ENCODE measurements at places on chromosomes 5 and 9. TPM values are rescaled to one million over a fixed set of nuclear protein-coding genes. Genes with fewer than 3 reads are reported as not detected.

Gene OR1Q1
- not detected for polyA plus RNA-seq

Gene DOK3
- 58.9 TPM for polyA plus RNA-seq

Gene MIER3
- polyA plus RNA-seq = 6.5 TPM

Gene PCSK1
- not detected for polyA plus RNA-seq

Gene GABRP
- polyA plus RNA-seq = not detected

Gene HMGXB3
- 15.6 TPM for polyA plus RNA-seq

Gene STKLD1
- polyA plus RNA-seq = 0.07 TPM

Gene IFNA17
- not detected for polyA plus RNA-seq

Gene TRIM32
- polyA plus RNA-seq = 23.3 TPM

Gene SH3RF2
- polyA plus RNA-seq = not detected

Gene PAEP
- not detected for polyA plus RNA-seq

Gene FIBCD1
- polyA plus RNA-seq = 0.19 TPM

Gene GPRIN1
- 0.74 TPM for polyA plus RNA-seq

Gene CDHR2
- 0.37 TPM for polyA plus RNA-seq

Gene RMND5B
- 50.4 TPM for polyA plus RNA-seq

Gene FBXW5
- 62.0 TPM for polyA plus RNA-seq

Gene ZNG1E
- 170 TPM for polyA plus RNA-seq

Gene TLX3
- polyA plus RNA-seq = not detected

Gene CNTNAP3
- not detected for polyA plus RNA-seq

- H3K27ac ChIP-seq = no peak overlapping the region
- H3K27me3 ChIP-seq = no peaks in the 10 kb centered on the region
- no peak for DNase-seq
- no peaks in the 10 kb centered on the region for H3K4me1 ChIP-seq
Measured at GRCh38 chr9:38246833-38247232, 145.7 kb upstream of the ALDH1B1 start.

DNA sequence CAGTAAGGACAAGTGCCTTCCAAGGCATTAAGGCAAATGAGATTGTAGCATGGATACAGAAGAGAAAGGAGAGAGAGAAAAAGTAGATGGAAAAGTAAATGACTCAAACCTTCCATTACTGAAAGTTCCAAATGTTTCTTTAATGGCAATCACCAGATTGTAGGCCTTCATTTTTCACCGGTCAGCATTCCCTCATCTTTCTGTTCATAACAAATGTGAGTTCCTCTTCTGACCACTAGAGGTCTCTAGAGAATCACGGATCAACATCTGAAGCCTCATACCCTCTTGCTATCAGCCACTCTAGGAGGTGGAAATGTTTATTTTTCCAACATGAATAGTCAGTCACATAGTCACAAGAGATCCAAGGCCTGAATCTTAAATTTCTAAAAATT, 73.6 kb upstream of the RPS23 start:
- H3K36me3 ChIP-seq = no peaks in the 10 kb centered on the region
- H3K4me1 ChIP-seq = peaks cover under 1% of the 10 kb centered on the region
- no peak for DNase-seq
- no peak overlapping the region for H3K27ac ChIP-seq
- no peaks in the 10 kb centered on the region for H3K27me3 ChIP-seq
- no peak overlapping the region for H3K4me3 ChIP-seq

- no peak for DNase-seq
- no peaks in the 10 kb centered on the region for H3K4me1 ChIP-seq
- H3K27ac ChIP-seq = no peak overlapping the region
- no peak overlapping the region for H3K4me3 ChIP-seq
Measured at GRCh38 chr9:131473198-131473885, 29.4 kb upstream of the POMT1 start.

GRCh38 chr9:137058521-137059234, 4.8 kb upstream of the ENTPD2 start:
- no peaks in the 10 kb centered on the region for H3K27me3 ChIP-seq
- H3K36me3 ChIP-seq = no peaks in the 10 kb centered on the region
- no peaks in the 10 kb centered on the region for H3K4me1 ChIP-seq
- no peak overlapping the region for H3K27ac ChIP-seq
- no peak overlapping the region for H3K4me3 ChIP-seq
- DNase-seq = no peak

- H3K4me3 ChIP-seq = peak overlapping the region; percentile 85
- no peaks in the 10 kb centered on the region for H3K27me3 ChIP-seq
- H3K36me3 ChIP-seq = no peaks in the 10 kb centered on the region
- peaks cover 21% of the 10 kb centered on the region for H3K4me1 ChIP-seq
- no peak overlapping the region for H3K27ac ChIP-seq
Measured at GRCh38 chr9:4662989-4663792, 1.1 kb downstream of the PLPP6 start.

DNA sequence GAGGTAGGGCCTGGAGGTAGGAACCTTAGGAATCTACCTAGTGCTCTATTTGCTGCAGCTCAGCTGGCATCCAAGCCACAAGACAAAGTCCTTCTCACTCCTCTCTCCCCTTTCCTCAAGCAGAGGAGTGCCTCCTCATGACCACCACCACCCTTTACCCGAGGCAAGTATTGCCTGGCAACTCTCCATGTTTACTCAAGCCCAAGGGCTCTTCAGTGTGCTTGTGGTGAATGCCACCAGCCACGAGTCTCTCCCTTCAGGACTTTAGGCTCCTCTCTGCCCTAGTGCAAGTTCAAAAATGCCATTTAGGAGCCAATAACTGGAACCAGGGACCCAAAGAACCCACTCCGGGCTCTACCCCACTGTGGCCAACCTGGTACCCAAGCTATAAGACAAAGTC, 514.5 kb upstream of the RGMB start:
- H3K27me3 ChIP-seq = no peaks in the 10 kb centered on the region
- no peaks in the 10 kb centered on the region for H3K4me1 ChIP-seq
- no peaks in the 10 kb centered on the region for H3K36me3 ChIP-seq

- H3K27ac ChIP-seq = no peak overlapping the region
- peaks cover 9% of the 10 kb centered on the region for H3K4me1 ChIP-seq
- H3K4me3 ChIP-seq = no peak overlapping the region
- H3K36me3 ChIP-seq = no peaks in the 10 kb centered on the region
- no peaks in the 10 kb centered on the region for H3K27me3 ChIP-seq
Measured at GRCh38 chr9:104993291-104993963, 65.5 kb upstream of the ABCA1 start.

DNA sequence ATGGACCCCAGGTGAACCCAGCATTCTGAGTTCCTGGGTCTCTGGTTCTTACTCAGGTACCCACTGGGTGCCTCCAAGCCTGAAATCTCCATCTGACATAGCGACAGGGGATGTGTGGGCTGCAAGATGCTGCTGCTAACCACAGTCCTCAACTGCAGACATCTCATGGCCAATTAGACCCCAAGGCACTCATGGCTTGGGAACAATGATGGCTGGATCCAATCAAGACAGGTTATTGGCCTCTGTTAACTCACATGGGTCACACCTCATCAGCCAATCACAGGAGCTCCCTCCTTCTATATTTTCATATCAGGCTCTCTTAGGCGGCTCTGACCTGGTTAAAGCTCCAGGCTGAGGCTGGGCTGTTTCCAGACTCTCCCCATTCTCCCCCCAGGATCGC, 57.0 kb downstream of the CXXC5 start:
- no peak overlapping the region for H3K4me3 ChIP-seq
- H3K36me3 ChIP-seq = no peaks in the 10 kb centered on the region
- DNase-seq = no peak
- no peak overlapping the region for H3K27ac ChIP-seq
- peaks cover 1% of the 10 kb centered on the region for H3K27me3 ChIP-seq

DNA sequence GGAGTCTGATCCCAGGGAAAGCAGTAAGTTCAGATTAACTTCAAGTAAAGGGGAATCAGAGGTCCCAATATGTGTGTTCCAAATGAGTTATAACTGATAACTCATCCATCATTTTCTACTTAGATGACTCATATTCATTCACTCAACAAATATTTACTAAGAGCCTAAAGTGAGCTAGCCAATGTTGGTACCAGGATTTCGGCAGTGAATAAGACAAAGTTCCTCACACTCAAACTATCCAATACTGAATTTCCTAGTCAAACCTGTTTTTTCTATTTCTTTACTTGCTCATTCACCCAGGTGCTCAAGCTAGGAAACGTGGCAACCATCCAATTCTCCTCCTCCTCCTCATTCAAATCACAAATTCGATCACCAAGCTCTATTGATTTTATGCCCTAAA, 25.8 kb downstream of the FBXW2 start:
- no peak for DNase-seq
- H3K4me1 ChIP-seq = no peaks in the 10 kb centered on the region
- H3K36me3 ChIP-seq = peaks cover 46% of the 10 kb centered on the region
- H3K27ac ChIP-seq = no peak overlapping the region
- H3K27me3 ChIP-seq = no peaks in the 10 kb centered on the region

GRCh38 chr9:112065806-112066606, 109.1 kb downstream of the SUSD1 start:
- H3K4me1 ChIP-seq = peaks cover 26% of the 10 kb centered on the region
- DNase-seq = no peak
- no peaks in the 10 kb centered on the region for H3K27me3 ChIP-seq
- H3K4me3 ChIP-seq = no peak overlapping the region
- no peak overlapping the region for H3K27ac ChIP-seq

- H3K27ac ChIP-seq = no peak overlapping the region
- no peaks in the 10 kb centered on the region for H3K4me1 ChIP-seq
- H3K27me3 ChIP-seq = no peaks in the 10 kb centered on the region
Measured at GRCh38 chr9:104944356-104944755, 16.4 kb upstream of the ABCA1 start.

- no peaks in the 10 kb centered on the region for H3K4me1 ChIP-seq
- no peak overlapping the region for H3K27ac ChIP-seq
- H3K4me3 ChIP-seq = no peak overlapping the region
- H3K36me3 ChIP-seq = no peaks in the 10 kb centered on the region
Measured at GRCh38 chr5:87551911-87552310, 139.2 kb upstream of the CCNH start.

DNA sequence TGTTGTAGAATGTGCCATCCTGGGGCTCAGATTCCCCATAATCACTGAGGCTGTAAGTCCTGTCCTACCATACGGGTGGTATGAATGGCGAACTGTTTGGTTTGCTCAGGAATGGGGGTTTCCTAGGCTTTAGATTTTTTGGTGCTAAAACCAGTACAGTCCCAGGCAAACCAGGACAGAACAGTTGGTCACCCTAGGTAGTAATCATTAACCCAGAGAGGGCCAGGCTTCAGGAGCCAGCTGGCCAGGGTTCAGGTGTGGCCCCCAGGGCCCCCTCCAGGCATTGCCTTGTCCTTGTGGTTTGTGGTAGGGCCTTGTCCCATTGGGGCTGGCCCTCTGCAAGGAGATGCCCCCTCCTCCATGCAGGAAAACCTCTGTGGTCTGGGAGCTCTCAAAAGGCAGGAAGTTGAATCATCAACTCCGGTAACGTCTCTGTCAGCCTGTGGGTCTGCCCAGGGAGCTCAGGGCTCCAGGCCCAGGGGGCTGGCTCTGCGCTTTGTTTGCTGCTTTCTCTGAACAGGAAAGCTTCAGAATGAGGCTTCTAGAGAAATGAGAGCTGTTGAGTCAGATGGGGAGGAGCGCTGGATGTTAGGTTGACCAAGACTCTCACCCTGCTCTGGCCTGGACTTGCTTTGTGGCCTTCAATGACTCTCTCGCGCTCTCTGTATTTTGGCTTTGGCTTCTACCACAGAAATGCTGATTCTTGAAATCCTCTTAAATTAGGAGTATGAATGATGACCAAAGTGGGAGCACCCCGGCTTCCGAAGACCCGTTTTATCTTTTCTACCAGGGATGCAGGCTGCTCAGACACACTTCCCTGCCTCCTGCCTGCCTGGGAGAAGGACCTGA, 22.2 kb upstream of the JADE2 start:
- peak overlapping the region; percentile 67 for H3K27ac ChIP-seq
- peak; percentile 53 for DNase-seq
- H3K4me1 ChIP-seq = peaks cover 15% of the 10 kb centered on the region
- H3K27me3 ChIP-seq = no peaks in the 10 kb centered on the region
- H3K36me3 ChIP-seq = no peaks in the 10 kb centered on the region

GRCh38 chr5:142283304-142283703, 41.5 kb downstream of the SPRY4 start:
- no peaks in the 10 kb centered on the region for H3K27me3 ChIP-seq
- H3K4me3 ChIP-seq = no peak overlapping the region
- no peak for DNase-seq
- H3K27ac ChIP-seq = no peak overlapping the region
- H3K36me3 ChIP-seq = no peaks in the 10 kb centered on the region

DNA sequence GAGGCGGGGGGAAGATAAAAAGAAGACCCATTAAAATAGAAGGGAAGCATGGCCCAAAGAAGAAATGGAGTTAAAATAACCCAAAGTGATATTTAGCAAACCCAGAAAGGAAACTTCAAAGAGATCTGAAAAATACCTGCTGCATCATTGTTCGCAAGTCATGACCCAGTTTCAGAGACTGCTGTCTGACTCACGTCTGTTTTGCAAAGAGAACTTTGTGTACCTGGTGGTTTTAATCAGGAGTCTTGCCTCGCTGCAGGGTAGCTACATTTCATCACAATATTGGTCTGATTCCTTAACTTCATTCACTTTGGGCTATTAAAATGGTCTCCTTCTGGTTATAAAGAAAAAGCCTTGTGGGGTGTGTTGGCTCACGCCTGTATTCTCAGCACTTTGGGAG, 461.1 kb upstream of the DAP start:
- DNase-seq = no peak

- DNase-seq = no peak
- H3K36me3 ChIP-seq = no peaks in the 10 kb centered on the region
- no peak overlapping the region for H3K27ac ChIP-seq
- H3K4me1 ChIP-seq = no peaks in the 10 kb centered on the region
- no peaks in the 10 kb centered on the region for H3K27me3 ChIP-seq
- no peak overlapping the region for H3K4me3 ChIP-seq
Measured at GRCh38 chr5:80937584-80938356, 22.4 kb upstream of the RASGRF2 start.

- no peak overlapping the region for H3K4me3 ChIP-seq
- no peak for DNase-seq
- H3K4me1 ChIP-seq = peaks cover 1% of the 10 kb centered on the region
- no peak overlapping the region for H3K27ac ChIP-seq
Measured at GRCh38 chr9:133939171-133939785, 52.8 kb downstream of the VAV2 start.
